ENCODE measurements at places on chromosomes 5 and 9.

- DNase-seq: peak; percentile 46
Observed at GRCh38 chr5:79236362-79236969, 535 bp downstream of the JMY start.

DNA sequence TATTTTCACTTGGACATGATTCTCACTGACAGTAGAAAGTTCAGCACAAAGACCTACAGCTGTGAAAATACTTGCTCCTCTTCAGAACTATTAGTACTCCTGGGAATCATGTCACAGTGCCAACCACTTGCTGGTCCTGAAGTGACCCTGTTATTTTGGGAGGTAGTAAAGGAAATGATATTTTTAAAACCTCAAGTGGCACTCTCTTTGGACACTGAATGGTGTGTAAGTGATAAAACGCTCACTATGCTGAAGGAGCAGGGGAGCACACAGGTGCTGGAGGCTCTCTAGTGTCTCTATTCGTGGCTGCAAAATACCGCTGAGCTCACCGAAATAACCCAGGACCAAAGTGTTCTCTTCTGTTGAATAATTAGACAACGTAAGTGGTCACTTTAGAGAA, 76.9 kb upstream of the SPATA31D4 start:
- no peak for DNase-seq

- no peak for DNase-seq
Observed at GRCh38 chr5:80480354-80480753, 7.5 kb upstream of the FAM151B start.

DNA sequence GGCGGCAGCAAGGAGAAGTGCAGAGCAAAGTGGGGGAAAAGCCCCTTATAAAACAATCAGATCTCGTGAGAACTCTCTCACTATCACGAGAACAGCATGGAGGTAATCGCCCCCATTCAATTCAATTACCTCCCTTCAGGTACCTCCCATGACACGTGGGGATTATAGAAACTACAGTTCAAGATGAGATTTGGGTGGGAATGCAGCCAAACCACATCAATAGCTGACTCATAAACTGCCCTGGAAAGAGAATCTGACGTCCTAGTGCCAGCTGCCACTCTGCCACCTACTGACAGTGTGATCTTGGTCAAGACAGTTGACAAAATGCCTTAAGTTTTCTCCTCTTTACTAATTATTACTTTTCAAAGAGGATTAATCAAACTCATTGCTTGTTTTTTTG, 128.3 kb downstream of the GPBP1 start:
- peak; percentile 25 for DNase-seq

DNA sequence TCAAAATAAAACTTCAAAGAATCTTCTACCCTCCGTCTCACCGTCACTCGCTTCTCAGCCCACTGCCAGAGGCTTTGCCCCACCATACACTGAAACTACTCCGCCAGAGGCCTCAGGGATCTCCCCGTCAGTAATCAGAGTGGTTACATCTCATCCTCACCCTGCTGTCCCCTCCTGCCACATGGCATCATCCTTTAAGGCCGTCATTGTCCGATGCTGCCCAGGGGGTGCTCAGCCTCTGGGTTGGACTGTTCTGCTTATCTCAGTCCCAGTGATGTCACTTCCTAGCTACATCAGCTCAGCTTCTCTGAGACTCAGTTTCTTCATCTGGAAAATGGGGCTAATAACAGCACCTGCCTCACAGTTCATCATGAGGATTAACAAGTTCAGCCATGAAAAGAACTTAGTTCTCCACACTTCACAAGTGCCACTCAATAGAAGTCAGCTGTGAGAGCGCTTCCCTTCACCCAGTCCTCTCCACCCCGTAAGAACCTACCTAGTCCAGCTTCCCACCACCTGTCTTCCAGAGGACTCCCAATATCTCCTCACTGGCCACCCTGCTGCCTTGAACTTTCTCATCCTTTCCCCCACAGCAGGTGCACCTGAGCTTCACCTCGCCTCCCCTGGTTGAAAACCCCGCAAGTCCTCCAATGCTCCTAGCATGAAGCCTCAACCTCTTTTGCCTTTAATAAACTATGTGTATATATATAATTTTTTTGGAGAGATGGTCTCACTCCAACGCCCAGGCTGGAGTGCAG, 2.8 kb upstream of the IL3 start:
- DNase-seq: no peak

DNA sequence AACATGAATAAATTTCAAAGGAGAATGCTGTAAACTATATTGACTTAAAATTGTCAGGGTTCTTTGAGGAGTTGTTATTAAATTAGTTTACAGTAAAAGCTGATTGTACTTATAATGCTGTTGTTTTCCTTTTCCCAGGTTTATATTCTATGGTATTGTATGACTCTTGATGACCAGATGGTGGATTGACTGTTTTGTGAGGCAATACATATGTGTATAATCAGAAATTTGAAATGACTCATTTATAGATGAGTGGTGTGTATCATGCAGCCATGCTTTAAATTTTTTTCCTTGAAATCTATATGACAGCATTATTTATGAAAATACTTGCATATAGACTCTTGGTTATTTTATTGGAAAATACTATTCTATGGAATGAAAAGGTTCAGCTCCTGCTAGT, 195.3 kb downstream of the CNTLN start:
- DNase-seq: no peak

GRCh38 chr5:55021410-55021809, 2.6 kb upstream of the GZMK start:
- DNase-seq: no peak

- no peak for DNase-seq
Observed at GRCh38 chr5:26232706-26233105, 805.7 kb downstream of the CDH9 start.

GRCh38 chr5:26945901-26946300, 92.5 kb downstream of the CDH9 start:
- DNase-seq: no peak

- DNase-seq: peak; percentile 11
Observed at GRCh38 chr9:3012245-3012644, 168.3 kb upstream of the PUM3 start.

DNA sequence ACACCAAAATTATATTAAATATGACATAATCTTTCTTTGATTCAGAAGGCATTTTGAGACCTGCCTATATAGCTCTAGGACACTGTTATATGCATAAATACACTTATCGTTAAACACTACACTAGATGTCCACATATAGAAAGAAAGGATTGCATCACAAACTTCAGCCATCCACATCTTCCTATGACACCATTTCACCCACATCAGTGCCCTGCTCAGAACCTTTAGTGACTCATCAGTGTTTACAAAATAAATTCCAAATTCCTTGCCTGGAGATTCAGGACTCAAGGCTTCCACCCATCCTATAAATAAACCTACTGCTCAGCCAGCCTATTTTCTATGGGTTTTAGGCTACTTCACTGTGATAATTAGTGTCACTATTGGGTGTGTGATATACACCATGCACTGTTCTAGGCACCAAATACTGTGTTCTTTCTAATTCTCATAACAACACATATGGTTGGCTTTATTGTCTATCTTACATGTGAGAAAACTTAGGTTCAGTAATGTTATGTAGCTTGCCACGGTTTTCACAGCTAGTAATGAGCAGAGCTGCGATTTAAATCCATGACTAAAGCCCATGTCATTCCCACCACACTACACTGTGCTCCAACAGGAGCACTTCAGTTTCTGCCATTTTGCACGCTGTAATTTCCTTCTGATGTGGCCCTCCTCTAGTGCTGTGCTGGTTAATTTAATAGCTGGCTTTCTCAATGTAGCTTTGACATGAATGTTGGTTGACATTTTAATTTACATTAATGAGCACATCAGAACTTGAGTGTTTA, 103.3 kb downstream of the SREK1 start:
- DNase-seq: peak; percentile 50

DNA sequence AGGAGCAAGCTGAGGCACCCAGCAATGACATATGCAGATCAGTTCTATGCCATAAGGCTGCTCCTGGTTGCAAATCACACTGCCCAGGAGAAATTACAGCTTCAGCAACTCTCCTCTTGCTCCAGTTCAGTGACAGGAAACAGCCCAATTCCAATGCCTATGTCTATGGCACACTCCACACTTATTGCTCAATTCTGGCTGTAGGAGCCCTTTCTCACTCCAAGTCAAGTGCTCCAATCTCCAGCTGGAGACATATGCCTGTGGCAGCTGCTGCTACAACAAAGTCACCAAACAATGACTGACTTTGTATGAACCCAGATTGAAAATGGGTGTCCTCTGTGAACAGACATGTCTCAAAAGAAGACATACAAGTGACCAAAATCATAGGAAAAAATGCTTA, 31.8 kb upstream of the PLCXD3 start:
- DNase-seq: no peak

DNA sequence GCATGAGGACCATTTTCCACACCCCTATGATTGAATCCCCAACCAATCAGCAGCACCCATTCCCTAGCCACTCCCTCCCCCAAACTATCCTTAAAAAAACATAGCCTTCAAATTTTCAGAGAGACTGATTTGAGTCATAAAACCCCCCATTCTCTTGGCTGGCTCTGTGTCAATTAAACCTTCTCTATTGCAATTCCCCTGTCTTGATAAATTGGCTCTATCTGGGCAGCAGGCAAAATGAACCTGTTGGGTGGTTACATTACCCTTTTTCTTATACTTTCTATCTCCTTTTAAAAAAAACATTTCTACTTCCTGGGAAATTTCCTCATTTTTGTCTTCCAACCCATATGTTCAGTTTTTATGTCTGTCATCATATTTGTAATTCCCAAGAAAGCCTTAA, 220.2 kb downstream of the PDZD2 start:
- no peak for DNase-seq

DNA sequence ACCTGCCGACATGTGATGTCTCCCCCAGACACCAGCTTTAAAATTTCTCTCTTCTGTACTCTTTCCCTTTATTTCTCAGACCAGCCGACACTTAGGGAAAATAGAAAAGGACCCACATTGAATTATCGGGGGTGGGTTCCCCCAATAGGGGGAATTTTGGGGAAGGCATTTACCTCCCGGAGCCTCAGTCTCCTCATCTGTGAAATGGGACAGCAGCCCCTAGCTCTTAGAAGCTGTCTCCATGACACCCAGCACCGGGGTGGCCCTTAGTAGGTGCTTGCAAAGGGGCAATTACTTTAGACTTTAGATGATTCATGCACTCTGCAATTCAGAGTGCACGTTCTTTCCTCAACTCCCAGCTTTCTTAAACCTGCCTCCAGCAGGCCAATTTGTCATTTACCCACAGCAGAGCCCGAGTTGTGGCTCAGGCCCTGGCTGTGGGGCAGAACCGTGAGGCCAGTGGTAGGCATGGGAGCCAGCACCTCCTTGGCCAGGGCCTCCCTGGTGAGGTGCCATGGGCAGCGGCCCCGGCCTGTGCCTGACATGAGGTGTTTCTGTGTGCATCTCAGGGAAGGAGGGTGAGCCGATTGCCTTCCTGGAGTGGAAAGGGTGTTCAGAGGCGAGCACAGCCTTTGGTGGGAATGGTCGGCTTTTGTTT, 51.7 kb downstream of the SH3PXD2B start:
- DNase-seq: no peak

- DNase-seq: no peak
Observed at GRCh38 chr9:16310278-16311110, 560.0 kb downstream of the BNC2 start.

DNA sequence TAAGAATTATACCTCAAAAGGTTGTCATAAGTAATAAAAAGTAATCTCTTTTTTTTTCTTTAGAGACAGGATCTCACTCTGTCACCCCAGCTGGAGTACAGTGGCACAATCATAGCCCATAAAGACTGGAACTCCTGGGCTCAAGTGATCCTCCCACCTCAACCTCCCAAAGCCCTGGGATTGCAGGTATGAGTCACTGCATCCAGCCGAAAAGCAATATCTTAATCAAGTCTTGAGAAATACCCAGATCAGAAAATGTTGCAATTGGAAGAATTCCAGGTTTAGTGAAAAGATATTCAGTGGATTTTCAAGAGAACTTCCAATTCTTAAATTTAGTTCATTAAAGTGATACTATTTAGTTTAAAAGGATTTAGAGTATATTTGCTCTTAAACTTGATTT, 40.9 kb upstream of the IDNK start:
- DNase-seq: no peak

DNA sequence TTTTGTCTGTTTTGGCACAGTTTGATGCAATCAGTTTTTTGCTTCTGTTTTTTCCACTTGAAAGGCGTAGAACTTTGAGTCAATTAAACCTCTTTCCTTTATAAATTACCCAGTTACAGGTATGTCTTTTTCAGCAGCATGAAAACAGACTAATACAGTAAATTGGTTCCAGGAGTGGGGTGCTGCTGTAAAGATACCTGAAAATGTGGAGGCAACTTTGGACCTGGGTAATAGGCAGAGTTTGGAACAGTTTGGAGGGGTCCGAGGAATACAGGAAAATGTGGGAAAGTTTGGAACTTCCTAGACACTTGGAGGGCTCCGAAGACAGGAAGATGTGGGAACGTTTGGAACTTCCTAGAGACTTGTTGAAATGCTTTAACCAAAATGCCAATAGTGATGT, 2022.2 kb downstream of the MAT2B start:
- no peak for DNase-seq

DNA sequence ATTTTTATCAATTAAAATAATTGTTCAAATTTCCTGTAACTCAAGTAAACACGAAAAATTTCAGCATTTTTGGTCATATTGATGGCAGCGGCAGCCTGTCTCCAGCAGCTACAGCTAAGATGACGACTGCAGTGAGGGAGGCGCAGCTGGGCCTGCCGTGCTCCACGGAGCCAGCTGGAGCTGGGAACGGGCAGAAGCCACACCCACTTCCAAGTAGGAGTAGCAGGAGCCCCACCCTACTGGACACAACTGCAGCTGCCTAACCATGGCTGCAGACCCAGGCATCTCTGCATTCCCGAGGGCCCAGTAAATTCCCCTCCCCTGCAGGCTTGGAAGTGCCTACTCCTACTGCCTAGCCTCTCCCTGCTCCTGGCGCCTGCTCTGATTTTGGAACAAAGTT, 2031.7 kb downstream of the EFNA5 start:
- no peak for DNase-seq

- DNase-seq: no peak
Observed at GRCh38 chr5:152270096-152270495, 135.0 kb downstream of the NMUR2 start.

GRCh38 chr9:70259512-70259802, 679 bp downstream of the SMC5 start:
- DNase-seq: peak; percentile 6

- no peak for DNase-seq
Observed at GRCh38 chr9:126331964-126332748, 5.5 kb downstream of the MVB12B start.

- DNase-seq: no peak
Observed at GRCh38 chr5:92704590-92704989, 876.4 kb downstream of the NR2F1-AS1 start.

- peak; percentile 65 for DNase-seq
Observed at GRCh38 chr5:56819060-56819881, 3.9 kb downstream of the MAP3K1 start.

GRCh38 chr9:35116539-35116897, 856 bp upstream of the ATOSB start:
- DNase-seq: no peak

GRCh38 chr5:157568720-157569119, 6.9 kb downstream of the ADAM19 start:
- no peak for DNase-seq

GRCh38 chr9:33787839-33788238, 7.5 kb upstream of the PRSS3 start:
- no peak for DNase-seq

GRCh38 chr9:107323836-107324585, 40.9 kb downstream of the RAD23B start:
- DNase-seq: peak; percentile 76

- no peak for DNase-seq
Observed at GRCh38 chr9:96044401-96044800, 168.9 kb downstream of the ERCC6L2 start.

Measured in suppressor macrophage treated with lipopolysaccharide for 4 hours (primary cell).